ENCODE measurements at places on chromosomes 4 and X. TPM values are rescaled to one million over a fixed set of nuclear protein-coding genes. Genes with fewer than 3 reads are reported as not detected.

Gene KIF4A
- total RNA-seq: 41.3 TPM

Gene TMSB4X
- 6,858 TPM for total RNA-seq

Gene CT45A1
- total RNA-seq: not detected

Gene CNGA1
- total RNA-seq: not detected

Gene SOD3
- total RNA-seq: not detected

Gene IL1RAPL2
- total RNA-seq: not detected

DNA sequence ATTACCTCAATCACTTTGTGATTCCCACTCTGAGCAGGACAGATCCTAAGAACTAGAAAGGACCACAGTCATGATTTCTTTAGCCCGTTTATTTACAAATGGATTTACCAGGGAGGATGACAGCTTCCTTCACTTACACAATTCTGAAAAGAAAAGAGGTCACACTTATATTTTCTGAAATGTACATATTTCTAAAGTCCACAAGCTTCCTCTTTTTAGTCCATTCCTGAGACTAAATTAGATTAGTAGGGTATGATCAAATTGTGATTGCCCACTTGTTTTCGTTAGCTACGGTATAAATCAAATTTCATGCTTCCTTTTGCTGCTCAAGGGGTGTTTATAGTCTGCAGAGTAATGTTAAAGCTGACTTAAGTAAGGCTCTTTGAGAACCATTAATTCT lies 7.6 kb upstream of the AMELX start:
- H3K4me3 ChIP-seq: no peak overlapping the region
- H3K27me3 ChIP-seq: no peaks in the 10 kb centered on the region
- no peak overlapping the region for H3K27ac ChIP-seq
- H3K36me3 ChIP-seq: no peaks in the 10 kb centered on the region
- DNase-seq: no peak

DNA sequence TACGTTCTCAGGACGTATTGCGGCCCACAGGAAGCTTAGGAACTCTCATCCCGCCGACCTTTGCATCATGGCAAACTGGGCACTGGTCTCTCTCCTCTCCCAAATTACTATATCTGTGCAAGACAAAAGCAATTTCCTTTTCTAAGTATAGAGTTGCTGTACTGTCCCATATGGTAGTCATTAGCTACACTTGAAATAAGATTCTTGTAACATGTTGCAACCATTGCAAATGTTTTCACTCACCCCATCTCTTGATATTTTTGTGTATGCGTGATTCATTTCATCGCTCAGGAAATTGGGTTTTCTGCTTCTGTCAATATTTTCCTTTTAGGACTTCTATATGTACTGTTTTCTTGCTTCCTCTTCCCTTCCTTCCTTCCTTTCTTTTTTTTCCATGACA lies 15.7 kb downstream of the ARMCX6 start:
- H3K4me1 ChIP-seq: no peaks in the 10 kb centered on the region
- H3K36me3 ChIP-seq: no peaks in the 10 kb centered on the region
- DNase-seq: no peak
- no peak overlapping the region for H3K4me3 ChIP-seq
- no peak overlapping the region for H3K27ac ChIP-seq

- no peak overlapping the region for H3K4me3 ChIP-seq
- H3K27ac ChIP-seq: no peak overlapping the region
Measured at GRCh38 chr4:24321131-24321530, 263.2 kb downstream of the DHX15 start.

DNA sequence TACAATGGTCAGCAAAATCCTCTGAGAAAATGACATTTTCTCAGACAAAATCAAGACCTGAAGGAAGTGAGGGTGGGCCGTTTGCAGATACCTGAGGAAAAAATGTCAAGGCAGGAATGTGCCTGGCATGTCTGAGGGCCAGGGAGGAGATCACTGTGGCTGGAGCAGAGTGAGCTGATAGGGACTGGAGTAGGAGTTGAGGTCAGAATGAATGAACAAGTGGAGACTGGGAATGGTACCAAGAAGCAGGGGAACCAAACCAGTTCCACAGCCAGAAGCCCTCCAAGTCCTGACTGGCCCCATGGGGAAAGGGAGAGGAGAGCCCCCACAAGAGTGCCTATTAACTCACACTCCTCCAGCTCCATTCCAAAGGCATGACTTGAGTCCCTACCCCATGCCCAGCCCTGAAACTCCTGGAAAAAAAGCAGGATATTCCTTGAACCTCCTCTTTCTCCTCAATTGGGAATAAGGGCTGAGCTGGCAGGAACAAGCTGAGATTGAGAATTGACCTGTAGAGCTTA lies 41.5 kb downstream of the STEEP1 start:
- H3K4me1 ChIP-seq: no peaks in the 10 kb centered on the region
- no peaks in the 10 kb centered on the region for H3K36me3 ChIP-seq
- H3K27ac ChIP-seq: no peak overlapping the region
- DNase-seq: no peak

GRCh38 chr4:145734031-145734430 lies 54.1 kb downstream of the C4orf51 start:
- H3K27me3 ChIP-seq: no peaks in the 10 kb centered on the region
- H3K4me1 ChIP-seq: peaks cover 42% of the 10 kb centered on the region
- no peaks in the 10 kb centered on the region for H3K36me3 ChIP-seq
- H3K27ac ChIP-seq: peak overlapping the region; percentile 94
- H3K4me3 ChIP-seq: no peak overlapping the region

- H3K27me3 ChIP-seq: no peaks in the 10 kb centered on the region
- no peak overlapping the region for H3K4me3 ChIP-seq
- no peaks in the 10 kb centered on the region for H3K36me3 ChIP-seq
- DNase-seq: no peak
Measured at GRCh38 chr4:64899563-64899962, 490.3 kb upstream of the TECRL start.

DNA sequence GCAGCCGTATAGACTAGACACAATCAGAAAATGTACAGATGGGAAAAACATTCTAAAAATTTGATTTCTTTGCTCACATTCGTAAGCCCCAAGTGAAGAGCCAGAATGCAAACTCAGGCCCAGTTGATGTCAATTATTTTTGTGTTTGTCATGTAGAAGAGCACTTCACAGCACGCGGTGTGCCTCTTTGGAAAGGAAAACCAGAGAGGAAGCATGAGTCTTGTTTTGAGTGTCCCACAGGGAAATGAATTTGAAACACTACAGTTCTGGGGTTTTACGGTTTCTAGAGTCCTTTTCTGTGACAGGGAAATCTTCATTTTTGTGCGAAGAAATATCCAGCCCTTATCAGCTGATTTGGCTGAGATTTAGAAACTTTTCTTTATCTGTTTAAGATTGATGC lies 554.6 kb upstream of the BOD1L1 start:
- H3K27ac ChIP-seq: no peak overlapping the region
- DNase-seq: no peak
- H3K4me1 ChIP-seq: peaks cover 45% of the 10 kb centered on the region
- no peaks in the 10 kb centered on the region for H3K27me3 ChIP-seq
- no peaks in the 10 kb centered on the region for H3K36me3 ChIP-seq

DNA sequence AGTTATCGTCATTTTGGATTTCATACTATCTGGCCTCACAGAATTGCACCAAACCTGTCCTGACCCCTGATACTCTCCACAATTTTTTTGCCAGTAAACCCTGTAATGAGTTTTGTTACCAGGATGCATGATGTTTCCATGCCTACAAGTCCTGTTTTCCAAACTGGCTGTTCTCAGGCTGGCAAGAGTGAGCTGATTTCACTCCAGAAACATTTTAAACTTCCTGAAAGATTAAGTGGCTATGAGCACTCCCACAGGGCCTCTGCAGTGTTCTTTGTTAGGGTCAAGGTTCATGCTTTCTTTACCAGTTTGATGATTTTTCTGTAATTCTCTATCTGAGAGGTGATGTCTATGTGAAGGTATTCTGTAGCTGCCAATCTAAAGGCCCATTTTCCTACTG lies 31.7 kb upstream of the PDLIM3 start:
- H3K27ac ChIP-seq: peak overlapping the region; percentile 87
- H3K4me1 ChIP-seq: peaks cover 17% of the 10 kb centered on the region
- DNase-seq: peak; percentile 93
- H3K36me3 ChIP-seq: no peaks in the 10 kb centered on the region

DNA sequence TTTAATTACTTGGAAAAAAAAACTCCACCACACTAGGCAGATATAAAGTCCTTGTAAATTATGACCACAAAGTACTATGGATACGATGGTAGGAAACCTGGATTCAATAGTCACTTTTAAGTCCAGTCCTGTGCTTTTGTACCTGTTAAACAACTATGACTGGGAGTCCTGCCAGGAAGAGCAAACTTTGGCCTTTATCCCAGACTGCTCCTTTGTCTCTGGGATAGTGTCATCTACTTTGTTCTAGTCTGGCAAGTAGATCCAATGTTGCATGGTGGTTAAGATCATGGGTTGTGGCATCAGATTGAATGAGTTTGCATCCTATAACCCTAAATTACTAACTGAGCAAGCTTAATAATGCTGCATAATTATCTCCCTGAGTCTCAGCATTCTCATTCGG lies 175.3 kb upstream of the FGF13 start:
- H3K4me3 ChIP-seq: no peak overlapping the region
- no peaks in the 10 kb centered on the region for H3K27me3 ChIP-seq
- DNase-seq: no peak
- no peaks in the 10 kb centered on the region for H3K36me3 ChIP-seq
- no peak overlapping the region for H3K27ac ChIP-seq

DNA sequence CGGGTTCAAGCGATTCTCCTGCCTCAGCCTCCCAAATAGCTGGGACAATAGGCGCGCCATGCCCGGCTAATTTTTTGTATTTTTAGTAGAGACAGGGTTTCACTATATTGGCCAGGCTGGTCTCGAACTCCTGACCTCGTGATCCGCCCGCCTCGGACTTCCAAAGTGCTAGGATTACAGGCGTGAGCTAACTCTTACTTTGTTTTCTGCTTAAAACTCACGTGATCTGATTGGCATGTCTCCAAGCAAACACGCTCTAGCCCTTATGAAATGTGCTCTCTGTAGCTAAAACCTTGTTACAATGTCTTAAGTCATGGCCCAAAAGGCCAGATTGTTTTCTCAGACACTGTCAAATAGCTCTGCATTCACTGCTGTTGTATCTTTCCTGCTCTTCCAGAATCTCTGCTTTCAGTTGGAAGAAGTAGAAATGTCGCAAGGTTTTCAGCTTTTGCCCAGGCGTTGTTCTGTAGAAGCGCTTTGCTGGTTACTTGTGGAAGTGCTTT lies 39.7 kb upstream of the OGT start:
- no peaks in the 10 kb centered on the region for H3K27me3 ChIP-seq
- no peak overlapping the region for H3K27ac ChIP-seq
- H3K36me3 ChIP-seq: no peaks in the 10 kb centered on the region
- no peak overlapping the region for H3K4me3 ChIP-seq
- peaks cover 4% of the 10 kb centered on the region for H3K4me1 ChIP-seq

Measured in endothelial cell of umbilical vein (primary cell).